ENCODE measurements at places on chromosomes 1 and 21.

- no peak for DNase-seq
Observed at GRCh38 chr1:156540955-156541354, 31.4 kb downstream of the IQGAP3 start.

DNA sequence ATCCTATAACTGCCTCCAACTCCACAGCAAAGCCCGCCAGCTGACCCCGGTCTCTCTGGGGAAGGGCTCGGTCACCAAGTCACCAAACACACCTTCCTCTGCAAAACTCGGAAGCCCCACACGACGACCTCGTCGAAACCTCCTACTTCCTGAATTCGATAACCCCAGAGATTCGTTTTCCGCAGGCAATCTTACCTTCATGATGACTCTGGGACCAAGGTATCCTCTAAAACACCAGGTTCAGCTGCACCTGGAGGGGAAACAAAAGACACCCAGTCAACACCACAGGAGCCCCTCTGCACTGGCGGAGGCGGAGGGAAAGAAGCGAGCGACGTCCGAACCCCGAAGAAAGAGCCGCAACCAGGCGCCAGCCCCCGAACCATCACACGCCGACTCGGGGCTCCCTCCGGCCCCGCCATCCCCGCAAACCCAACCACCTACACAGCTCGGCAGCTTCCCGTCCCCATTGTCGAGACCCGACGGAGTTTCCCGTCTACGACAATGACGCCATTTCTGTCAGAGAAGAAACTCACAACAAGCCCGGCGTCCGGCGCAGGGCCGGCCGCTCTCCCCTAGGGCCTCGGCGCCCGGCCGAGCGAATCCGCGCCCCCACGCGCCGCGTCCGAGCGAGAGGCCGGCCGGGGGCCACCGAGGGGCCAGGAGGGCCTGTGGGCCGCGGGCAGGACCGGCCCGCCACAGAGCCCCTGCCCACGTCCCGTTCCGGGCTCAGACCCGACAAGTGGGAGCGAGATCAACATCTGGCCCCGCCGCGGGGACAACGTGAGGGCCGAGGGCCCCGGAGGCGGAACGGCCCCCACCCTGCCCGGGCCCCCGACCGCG lies 1.0 kb downstream of the ARID4B start:
- no peak for DNase-seq

DNA sequence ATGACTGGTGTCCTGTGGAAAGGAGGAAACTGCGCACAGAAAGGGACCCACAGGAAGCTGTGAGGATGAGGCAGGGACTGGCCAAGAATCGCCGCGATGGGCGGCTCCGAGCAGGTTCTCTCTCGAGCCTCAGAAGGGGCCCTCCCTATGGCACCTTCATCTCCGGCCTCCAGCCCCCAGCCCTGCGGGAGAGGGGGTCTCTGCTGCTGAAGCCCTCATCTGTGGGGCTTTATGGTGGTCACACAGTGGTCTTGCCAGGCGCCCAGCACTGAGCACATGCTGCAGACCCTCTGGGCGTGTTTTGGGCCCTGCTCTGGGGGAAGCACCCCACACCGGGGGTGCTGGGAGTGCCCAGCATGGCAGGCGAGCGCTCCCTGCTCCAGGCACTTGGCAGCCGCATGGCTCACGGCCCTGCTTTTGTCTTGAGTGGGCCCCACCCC lies 86.6 kb upstream of the ACTRT2 start:
- DNase-seq, result no peak

- peak; percentile 36 for DNase-seq
Observed at GRCh38 chr1:174206148-174206836, 47.0 kb downstream of the RABGAP1L start.

- no peak for DNase-seq
Observed at GRCh38 chr1:42758641-42759040, 8.2 kb downstream of the P3H1 start.

GRCh38 chr1:211985556-211986264 lies 49.6 kb downstream of the INTS7 start:
- DNase-seq, result no peak

- DNase-seq, result no peak
Observed at GRCh38 chr1:15836772-15837669, 10.5 kb upstream of the SPEN start.

DNA sequence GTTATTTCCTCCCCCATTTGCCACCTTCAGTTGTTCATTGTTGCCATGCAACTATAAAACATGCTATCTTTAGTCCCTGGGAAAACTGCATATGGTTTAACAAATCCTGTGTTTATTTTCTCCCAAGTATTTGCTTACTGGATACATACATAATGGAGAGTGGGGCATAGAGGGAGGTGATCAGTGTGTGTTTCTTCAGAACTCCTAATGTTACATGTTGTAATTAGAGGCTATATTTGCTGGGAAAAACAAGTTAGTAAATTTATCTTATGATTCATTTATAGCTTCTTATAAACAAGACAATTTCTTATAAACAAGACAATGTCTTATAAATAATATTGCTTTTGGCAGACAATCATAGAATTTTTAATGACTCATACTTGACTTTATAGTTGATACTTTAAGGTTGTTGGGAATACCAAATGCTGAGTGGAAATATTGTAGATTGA lies 7.3 kb upstream of the GIPC2 start:
- peak; percentile 29 for DNase-seq

DNA sequence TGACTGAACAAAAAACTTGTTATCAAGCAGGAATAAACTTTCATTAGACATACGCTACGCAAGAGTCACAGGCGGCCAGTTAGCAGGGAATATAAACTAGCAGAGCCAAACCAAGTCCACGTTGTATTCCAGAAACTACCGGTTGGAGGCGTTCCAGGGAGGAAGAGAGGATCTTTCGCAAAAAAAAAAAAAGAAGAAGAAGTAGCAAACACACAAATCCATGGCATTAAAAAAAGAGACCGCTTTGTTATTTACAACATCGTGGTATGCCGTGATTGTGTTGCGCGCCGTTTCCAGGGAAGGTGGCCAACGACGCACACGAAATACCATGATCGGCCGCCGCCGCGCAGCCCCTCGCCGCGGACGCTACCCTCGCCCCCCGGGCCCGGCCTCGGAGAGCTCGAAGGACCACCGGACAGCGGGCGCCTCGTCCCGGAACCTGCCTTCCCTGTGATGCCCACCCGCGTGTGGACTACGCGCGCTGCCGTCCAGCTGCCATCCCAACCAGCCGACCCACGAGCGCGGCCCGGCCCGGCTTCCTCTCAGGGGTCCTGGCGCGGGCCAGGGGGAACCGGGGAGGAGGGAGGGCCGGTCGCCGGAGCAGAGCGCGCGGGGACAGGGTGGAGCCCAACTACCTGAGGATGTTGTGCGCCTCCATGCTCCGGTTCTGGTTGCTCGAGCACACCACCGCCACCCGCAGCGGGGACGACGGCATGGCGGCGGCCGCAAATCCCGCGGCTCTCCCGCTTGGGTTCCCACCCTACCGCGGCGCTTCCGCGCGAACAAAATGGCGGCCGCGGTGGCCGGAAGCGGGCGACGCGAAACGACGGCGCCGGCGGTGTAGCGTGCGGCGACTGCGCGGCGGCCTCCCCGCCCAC lies 581 bp downstream of the SSU72 start:
- peak; percentile 41 for DNase-seq

DNA sequence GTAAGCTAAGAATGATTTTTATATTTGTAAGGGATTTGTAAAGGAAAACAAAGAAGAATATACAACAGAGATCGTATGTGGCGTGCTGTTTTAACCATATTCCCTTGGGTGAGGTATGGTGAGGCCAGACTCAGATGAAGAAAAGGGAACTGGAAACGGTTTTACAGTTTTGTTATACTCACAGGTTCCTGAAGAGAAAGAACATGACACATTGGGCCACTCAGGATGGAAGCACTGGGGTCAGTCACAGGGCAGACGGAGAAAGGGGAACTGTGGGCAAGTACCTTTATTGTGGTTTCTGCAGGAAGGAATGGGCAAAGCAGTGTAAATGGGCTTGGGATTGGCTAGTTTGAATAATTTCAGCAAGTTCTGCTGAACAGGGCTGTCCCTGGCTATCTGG lies 177.4 kb downstream of the LBR start:
- DNase-seq, result no peak

GRCh38 chr1:101142244-101142643 lies 94.6 kb upstream of the S1PR1 start:
- DNase-seq, result no peak

DNA sequence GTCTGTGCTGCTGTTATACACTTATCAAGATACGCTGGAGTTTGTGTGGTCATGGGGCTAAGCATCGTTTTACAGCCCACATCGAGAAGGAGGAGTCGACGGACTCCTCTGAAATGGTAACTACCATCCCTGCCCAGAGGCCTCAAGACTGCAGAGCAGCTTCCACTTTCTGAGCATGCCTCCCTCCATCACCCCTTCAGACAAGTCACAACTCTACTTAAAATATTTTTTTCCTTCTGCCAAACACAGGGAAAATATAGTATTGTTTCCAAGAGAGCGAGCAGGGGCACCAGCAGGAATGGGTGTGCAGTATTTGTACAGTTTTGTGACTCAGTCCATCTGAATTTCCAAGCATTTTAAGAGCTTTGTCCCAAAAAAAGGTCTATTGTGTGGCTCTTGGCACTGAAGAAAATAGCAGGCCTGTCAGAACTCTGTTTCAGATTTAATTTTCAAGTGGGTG lies 14.1 kb downstream of the EVA1C start:
- DNase-seq, result peak; percentile 81

- no peak for DNase-seq
Observed at GRCh38 chr21:31772674-31773555, 41.0 kb upstream of the SCAF4 start.

DNA sequence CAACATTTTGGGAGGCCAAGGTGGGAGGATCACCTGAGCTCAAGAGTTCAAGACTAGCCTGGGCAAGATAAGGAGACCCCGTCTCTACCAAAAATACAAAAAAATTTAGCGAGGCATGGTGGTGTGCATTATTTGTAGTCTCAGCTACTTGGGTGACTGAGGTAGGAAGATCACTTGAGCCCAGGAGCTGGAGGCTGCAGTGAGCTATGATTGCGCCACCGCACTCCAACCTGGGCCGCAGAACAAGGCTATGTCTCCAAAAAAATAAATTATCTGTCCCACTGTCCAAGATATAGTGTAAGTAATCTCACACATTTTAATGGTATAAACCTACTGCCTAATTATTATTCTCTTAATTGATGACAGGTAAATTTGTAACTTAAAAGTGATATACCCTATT lies 12.8 kb downstream of the ARID4B start:
- no peak for DNase-seq

- peak; percentile 99 for DNase-seq
Observed at GRCh38 chr21:36909901-36910561, 56.4 kb downstream of the HLCS start.

DNA sequence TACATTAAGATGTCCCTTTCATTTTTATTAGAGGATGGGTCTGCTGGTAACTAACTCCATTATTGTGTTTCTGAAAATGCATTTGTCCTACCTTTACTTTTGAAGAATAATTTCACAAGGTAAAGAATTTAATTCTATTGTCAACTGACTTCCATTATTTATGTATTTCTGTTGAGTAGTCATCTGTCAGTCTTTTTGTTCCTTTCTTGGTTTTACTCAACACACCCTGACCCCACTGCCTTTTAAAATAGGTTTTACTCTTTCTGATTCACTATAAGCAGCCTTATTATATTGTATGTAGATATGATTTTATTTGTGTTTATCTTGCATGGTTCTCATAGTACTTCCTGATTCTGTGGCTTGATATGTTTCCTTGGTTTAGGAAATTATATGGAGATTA lies 237.5 kb downstream of the TGFB2 start:
- no peak for DNase-seq

Measured in astrocyte (in vitro differentiated cells and primary cell).